ENCODE measurements at places on chromosomes 7 and 10.
A peak's percentile ranks its signal among the peaks of the same experiment; 100 is the strongest.

- DNase-seq = no peak
These were observed 19.1 kb downstream of the SLC16A12 start for GRCh38 chr10:89516149-89516832.

GRCh38 chr7:42934291-42934690 is 2.1 kb downstream of the MRPL32 start:
- DNase-seq = no peak

DNA sequence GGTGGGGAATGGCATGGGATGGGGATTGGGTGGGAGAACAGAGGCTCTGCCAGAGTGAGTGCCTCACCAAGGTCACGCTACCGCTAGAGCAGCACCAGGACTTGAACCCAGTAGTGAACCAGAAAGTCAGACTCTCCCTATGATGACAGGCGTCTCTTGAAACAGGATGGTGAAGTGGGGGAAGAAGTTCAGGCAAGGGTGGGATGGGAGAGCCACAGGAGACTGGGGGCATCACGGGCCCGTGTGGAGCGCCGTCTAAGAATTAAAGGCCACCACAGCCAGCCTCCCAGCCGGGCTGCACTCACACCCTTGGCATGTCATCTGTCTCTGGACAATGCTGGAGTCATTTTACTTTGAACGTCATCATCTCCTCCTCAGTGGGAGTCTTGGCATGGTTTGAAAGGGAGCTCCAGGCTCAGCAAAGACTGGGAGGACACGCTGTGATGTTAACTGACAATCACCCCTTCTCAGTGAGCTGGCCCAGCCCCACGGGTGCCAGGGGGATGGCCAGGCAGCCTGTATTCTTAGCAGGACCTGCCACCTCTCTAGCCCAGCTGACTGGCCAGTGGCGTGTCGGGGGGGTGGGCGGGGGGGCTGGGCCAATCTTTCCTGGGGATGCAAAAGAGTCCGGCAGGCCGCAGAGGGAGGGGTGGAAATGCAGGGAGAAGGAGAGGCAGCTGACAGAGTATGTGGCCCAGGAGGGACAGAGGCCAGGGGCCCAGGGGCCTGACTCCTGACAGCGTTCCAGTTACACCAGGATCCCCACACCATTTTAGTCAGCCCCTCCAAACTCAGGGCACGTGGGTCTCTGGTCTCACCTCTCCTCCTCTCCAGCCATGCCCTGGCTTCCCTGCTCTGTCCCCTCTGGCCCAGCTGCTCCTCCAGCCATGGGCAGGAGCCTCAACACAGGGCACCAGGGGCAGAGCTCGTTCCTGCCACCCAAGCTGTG is 96.2 kb downstream of the VOPP1 start:
- DNase-seq = no peak

DNA sequence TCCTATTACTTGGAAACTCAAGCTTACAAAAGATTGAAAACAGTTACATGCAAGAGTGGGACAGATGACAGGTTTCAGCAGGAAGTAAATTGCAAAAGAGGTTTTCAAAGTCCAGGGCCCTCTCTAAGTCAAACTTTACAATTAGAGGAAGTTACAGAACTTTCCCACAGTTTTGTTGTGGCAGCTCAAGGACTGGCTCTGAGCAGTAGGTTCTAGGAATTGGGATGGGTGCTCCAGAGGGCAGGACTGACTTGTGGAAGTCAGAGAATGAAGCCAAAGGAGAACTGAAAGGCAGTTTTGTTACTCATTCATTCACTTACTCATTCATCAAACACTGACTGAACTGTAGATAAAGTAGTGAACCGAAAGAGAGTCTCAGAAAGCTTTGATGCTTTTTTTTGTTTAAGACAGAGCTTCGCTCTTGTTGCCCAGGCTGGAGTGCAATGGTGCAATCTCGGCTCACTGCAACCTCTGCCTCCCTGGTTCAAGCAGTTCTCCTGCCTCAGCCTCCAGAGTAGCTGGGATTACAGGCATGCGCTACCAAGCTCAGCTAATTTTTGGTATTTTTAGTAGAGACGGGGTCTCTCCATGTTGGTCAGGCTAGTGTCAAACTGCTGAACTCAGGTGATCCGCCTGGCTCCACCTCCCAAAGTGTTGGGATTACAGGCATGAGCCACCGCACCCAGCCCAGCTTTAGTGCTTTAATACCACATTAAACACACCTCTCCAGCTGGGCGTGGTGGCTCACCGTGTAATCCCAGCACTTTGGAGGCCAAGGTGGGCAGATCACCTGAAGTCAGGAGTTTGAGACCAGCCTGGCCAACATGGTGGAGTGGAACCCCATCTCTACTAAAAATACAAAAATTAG is 66.8 kb upstream of the CCNJ start:
- DNase-seq = no peak

DNA sequence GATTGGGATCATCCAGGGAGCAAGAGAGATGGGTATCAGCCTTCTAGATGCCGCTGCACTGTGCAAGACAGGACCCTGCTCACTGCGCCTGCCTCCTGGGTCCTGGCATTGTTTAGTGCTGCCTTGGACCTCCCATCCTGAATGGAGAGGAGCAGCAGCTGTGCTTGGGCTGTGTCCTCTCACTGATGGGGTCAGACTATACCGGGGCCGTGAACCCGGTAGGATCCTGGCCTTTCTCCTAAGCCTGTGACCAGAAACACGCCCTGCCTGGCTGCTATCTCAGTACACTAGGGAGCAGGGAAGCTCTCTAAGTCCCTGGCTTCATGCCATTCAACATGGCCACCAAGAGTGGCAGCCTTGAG is 309.4 kb upstream of the ZNF32 start:
- no peak for DNase-seq

GRCh38 chr10:101570428-101571270 is 17.4 kb downstream of the POLL start:
- no peak for DNase-seq

GRCh38 chr7:43649755-43650274 is 66.9 kb downstream of the STK17A start:
- peak; percentile 75 for DNase-seq

DNA sequence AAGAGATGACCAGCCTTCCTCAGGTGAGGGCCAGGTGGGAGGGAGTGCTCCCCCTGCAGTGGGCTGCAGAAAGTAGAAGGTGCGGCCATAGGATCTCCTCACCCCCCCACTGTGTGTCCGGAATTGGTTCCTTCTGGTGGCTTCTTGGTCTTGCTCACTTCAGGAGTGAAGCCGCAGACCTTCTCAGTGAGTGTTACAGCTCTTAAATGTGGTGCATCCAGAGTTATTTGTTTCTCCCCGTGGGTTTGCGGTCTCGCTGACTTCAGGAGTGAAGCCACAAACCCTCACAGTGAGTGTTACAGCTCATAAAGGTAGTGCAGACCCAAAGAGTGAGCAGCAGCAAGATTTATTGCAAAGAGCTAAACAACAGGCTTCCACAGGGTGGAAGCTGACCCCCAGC is 90.3 kb upstream of the NPS start:
- DNase-seq = no peak

GRCh38 chr7:68143345-68143744 is 1146.7 kb downstream of the TYW1 start:
- no peak for DNase-seq

GRCh38 chr10:88791924-88792323 is 10.6 kb upstream of the LIPM start:
- DNase-seq = no peak

DNA sequence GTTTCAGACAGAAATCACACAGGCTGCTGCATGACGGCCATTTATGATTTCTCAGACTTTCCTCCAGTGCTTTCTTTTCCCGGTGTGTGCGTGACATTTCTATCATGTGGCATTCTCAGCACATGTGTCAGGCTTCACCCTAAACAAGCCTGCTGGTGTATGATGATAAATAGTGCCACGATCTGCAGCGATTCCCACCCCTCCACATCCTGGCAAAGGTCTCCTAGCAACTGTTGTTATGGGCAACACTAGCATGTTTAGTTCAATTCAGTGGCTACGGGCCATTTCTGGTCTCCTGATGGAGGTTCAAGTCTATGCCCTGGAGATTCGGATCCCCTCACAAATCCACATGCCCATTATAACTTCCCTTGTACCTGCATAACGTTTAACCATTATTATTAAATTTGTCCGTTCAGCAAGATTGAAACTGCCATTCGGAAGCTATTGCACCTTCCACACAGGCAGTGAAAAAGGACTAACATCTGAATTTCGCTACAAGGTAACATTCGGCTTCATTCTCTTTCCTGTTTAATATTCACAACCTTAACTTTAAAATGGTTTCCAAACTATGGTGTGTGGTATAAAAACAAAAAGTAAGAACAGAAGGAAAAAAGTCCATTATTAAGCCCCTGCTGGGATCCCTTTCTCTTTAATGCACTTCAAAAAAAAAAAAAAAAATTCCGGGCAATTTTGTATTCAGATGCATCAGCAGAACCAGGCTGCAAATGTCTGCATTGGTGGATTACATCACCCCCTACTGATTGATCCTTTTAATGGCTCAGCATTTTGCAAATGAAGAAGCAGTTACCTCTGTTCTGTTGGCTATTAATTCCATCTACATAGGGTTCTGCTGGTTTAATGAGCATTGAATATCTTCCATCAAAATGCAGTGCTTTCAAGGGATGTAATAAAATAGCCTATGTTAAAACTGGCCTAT is 90.2 kb downstream of the FRMD4A start:
- DNase-seq = no peak

GRCh38 chr7:13898957-13899670 is 90.4 kb downstream of the ETV1 start:
- DNase-seq = peak; percentile 46

DNA sequence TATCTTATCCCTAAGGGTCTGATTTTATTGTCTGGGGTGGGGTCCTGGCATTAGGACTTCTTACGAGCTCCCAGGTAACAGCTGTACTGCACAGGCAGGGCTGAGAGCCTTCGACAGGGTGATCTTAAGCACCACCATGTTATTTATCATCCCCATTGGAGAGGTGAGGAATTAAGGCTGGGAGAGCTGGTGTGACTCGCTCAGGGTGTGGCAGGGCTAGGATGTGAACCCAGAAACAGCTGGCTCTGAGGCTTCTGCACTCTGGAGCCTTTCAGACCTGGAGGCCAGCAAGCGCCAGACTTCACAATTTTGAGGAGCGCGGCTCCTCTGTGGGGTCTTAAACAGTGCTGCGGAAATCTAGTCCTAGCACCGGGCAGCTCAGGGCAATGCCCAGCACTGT is 27.4 kb upstream of the NDST2 start:
- DNase-seq = no peak

DNA sequence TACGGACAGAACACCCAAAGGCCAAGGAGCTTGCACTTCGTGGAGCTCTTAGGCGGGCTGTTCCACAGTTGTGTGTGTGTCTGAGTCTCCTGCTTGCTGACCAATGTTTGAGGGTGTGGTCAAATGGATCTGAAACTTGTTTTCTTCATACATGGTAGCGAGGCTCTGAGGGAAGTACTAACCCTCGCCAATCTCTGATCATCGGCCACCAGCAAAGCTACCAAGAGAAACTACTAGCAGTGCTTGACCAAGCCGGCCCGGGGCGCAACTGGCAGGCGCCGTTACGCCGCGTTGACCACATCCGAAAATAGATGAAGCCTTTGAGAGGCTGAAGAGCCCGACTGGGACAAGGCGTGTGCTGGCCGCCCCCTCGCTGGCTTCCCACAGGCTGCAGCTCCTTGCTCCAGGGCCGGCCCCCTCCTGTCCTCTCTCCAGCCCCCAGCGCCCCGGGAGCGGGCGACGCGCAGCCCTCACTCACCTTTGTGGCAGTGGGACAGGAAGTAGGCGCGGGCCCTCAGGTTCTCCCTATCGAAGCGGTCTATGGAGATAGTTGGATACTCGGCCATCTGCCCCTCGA is 384 bp downstream of the DCLRE1C start:
- DNase-seq = no peak

- DNase-seq = no peak
These were observed 28.2 kb downstream of the UBE2H start for GRCh38 chr7:129924602-129925001.

GRCh38 chr7:134548877-134549276 is at the start of gene AKR1B15:
AKR1B15 (plus strand) TSS chr7:134549110; CDS start chr7:134564620, 15,510 bp downstream.
- no peak for DNase-seq

GRCh38 chr7:159272739-159273138 is 128.1 kb upstream of the VIPR2 start:
- no peak for DNase-seq

DNA sequence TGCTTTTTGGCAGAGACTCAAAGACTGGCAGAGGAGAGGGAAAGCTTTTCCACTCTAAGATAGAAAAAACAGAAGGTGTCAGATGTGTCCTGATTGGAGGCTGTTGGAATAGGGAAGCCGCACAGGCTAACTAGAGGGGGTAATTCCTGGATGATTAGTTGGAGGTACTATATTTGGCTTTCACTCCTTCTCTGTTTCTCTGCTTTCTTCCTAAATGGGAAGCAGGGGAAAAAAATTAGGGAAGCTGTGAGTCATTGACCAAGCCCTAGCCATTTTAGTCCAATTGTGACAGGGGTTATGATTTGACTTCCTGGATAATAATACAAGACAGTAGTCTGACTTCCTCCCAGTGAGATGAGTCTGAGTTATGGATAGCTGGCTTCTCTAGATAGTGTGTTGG is 475.2 kb upstream of the CELF2 start:
- no peak for DNase-seq

- DNase-seq = no peak
These were observed 101.1 kb downstream of the ELAPOR2 start for GRCh38 chr7:86958380-86958779.

- DNase-seq = no peak
These were observed 139.4 kb downstream of the KCND2 start for GRCh38 chr7:120412139-120413050.

DNA sequence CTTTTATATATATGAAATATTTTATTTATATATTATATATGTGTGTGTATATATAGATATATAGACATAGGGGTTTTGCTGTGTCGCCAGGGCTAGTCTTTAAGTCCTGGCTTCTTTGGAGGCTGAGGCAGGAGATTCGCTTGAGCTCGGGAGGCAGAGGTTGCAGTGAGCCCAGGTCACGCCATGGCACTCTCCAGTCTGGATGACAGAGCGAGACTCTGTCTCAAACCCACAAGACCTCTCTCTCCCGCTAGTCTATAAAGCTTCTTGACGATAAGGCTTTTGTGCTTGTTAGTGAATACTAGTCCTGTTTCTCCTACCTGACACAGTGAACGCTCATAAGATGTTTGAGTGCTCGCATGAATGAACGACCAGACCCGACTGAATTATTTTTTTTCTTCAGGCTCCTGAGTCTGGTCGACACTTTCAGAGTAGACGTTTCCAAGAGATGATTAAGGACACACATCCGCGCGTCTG is 577 bp upstream of the DDX21 start:
- no peak for DNase-seq

Measured in DMS153 (cell line).